ENCODE measurements at places on chromosomes 1 and 21.

DNA sequence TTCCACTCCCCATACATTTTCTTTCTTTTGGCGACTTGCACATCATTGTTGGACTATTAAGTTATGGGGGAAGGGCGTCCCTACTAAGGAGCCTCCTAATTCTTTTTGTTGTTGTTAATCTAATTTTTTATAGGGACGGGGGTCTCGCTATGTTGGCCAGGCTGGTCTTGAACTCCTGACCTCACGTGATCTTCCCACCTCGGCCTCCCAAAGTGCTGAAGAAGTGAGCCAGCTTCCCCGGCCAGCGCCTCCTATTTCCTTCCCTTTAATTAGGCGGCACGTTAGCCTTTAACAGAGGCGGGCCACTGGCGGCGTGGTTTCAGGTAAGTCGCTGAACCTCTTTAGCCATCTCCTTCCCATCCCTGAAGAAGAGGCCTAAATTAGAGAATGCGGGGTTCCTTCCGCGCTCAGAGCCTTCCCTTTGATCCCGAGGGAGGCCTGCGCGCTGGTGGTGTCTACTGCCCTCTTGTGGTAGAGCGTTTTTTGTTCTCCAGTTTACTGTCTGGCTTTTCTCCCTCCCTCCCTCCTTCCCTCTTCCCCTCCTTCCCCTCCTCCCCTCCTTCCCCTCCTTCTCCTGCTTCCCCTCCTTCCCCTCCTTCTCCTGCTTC is 38.1 kb downstream of the TNFRSF9 start:
- peak; percentile 26 for DNase-seq

DNA sequence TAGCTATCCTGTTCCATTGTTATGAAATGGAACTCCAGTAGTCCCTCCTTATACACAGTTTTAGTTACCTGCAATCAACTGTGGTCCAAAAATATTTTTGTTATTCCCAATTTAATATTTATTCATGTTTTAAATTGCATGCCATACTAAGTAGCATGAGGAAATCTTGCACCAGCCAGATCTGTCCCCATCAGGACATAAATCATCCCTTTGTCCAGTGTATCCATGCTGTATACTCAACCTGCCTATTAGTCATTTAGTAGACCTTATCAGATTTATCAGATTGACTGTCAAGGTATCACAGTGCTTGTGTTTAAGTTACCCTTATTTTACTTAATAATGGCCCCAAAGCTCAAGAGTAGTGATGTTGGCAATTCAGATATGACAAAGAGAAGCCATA is 207.9 kb upstream of the DMRTA2 start:
- DNase-seq, result no peak

GRCh38 chr1:182147136-182147820 is 85.8 kb upstream of the ZNF648 start:
- DNase-seq, result no peak

GRCh38 chr1:218064426-218064825 is 220.7 kb upstream of the RRP15 start:
- DNase-seq, result no peak

GRCh38 chr1:112769611-112770010 is 54.5 kb upstream of the PPM1J start:
- no peak for DNase-seq

GRCh38 chr21:33797565-33797964 is 118.0 kb downstream of the ATP5PO start:
- no peak for DNase-seq

DNA sequence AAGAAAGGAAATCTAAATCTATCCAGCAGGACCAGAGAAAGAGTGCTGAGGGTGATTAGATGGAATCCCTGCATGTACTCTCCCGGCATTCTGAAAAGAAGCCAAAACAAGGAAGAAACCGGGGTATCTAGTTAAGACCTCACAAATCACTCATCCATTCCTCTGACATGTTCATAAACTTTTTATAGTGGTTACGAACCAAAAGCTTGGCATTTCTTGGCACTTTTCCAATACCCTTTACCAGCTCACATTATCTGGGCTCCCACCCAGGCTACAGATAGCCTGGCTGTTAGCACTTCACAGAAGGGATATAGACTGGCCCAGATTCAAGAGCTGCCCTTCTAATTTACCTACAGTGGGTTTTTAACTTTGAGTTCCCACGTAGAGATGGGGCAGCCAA is 1.8 kb upstream of the C1orf74 start:
- no peak for DNase-seq

GRCh38 chr1:225454733-225455132 is 26.9 kb upstream of the LBR start:
- DNase-seq, result no peak

- no peak for DNase-seq
These were observed 14.3 kb upstream of the OLIG2 start for GRCh38 chr21:33011462-33011861.

- no peak for DNase-seq
These were observed 32.3 kb downstream of the TBX19 start for GRCh38 chr1:168312718-168313604.

- DNase-seq, result no peak
These were observed 34.8 kb upstream of the LYST start for GRCh38 chr1:235901461-235901860.

GRCh38 chr1:9717193-9718005 is 65.9 kb downstream of the PIK3CD start:
- peak; percentile 79 for DNase-seq

DNA sequence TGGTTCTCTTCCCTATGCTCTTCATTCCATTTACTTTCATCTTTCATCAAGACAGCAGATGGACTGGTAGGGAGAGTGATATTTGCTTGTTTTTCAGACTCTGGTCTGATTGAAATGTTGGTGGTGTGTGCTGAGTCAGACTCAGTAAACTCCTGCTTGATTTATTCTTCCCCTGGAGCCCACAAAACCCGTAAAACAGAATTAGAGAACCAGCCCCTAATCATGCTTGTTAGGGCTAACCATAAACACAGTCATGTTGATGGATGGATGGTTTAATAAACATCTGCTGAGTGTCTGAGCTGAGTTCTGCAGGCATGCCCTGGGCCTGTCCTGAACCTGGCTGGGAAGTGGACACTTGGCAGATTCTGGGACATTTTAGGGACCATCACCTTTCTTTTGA is 24.8 kb downstream of the NOS1AP start:
- DNase-seq, result no peak

- no peak for DNase-seq
These were observed 13.3 kb upstream of the TNFSF18 start for GRCh38 chr1:173064011-173064410.

DNA sequence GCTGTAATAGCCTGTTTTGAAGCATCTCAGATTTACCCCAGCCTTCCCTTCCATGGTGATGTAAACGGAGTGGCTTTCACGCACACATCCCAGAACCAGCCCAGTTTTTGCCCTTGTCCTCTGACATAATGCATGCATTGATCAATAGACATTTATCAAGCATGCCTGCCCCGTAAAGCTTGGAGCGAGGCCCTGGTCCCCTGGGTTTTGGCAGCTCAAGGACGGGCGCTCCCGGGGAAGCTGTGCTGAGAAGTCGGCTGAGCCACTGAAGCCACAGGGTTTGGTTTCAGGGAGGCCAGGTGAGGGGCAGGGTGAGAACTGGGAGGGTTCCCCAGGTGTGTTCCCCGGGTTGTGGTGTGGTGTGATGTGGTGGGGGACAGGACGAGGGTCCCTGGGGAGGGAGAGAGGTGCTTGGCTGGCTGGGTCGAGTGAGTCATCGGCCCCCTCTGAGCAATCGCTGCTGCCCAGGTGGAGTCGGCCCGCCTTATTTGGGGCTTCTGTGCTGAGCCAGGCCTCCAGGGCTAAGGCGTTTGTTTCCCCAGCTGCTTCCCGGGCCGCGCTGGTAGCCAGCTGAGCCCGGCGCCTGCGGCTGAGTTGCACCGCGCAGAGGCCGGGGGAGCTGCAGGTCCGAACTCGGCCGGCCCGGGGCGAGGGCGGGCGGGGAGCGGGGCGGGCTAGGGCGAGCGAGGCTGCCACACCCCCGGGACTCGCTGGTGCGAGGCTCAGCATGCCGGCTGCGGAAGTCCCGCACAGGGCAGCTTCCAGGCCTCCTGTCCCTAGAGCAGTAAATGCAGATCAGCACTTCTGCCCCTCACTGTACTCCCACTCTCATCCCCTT is 23.6 kb downstream of the ATP2B4 start:
- peak; percentile 66 for DNase-seq

GRCh38 chr1:42012852-42013251 is 94.1 kb upstream of the HIVEP3 start:
- DNase-seq, result no peak

DNA sequence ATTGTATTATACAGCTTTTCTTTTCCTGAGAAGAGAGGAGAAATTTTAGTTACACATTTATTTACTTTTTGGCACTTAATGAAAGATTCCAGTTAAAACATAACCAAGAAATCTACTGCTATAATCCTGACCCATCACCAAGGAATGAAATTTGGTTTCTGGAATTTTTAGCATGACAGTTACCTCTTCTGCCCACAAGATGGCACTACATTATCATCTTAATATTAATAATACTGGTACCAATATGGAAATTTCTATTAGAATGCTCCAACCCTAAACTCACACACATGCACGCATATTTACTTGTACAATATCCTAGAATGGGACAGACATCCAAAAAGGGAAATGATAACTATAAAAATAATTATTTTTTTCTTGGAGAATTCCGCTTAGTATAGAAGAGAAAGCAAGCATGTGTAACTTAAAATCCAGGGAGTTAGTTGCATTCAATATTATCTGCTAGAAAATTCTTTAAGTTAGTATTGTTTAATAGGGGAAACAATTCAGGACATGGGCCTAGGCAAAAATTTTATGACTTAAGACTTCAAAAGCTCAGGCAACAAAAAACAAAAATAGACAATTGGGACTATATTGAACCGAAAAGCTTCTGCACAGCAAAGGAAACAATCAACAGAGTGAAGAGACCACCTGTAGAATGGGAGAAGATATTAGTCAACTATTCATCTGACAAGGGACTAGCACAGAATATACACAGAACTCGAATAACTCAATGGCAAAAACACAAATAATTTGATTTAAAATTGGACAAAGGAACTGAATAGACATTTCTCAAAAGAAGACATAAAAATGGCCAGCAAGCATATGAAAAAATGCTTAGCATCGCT is 37.4 kb downstream of the MAP3K21 start:
- DNase-seq, result no peak

DNA sequence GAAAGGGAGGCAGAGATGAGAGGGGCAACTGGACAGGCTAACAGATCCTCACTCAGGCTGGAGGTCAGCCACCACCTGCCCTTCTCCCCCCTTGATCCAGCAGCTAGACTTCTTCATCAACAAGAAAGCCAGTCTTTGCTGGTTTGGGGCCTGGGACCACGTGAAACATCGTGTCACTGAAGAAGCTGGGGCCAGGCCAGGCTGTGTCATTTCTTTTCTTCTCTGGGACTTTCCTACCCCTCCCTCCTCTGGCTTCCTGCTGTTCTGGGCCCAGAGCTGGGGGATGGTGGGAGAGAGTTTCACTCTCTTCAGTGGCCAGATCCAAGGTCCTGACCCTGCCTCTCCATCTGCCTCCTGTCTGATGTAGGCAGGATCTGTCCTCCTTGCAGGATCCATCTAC is 18.1 kb upstream of the SLC26A9 start:
- no peak for DNase-seq

DNA sequence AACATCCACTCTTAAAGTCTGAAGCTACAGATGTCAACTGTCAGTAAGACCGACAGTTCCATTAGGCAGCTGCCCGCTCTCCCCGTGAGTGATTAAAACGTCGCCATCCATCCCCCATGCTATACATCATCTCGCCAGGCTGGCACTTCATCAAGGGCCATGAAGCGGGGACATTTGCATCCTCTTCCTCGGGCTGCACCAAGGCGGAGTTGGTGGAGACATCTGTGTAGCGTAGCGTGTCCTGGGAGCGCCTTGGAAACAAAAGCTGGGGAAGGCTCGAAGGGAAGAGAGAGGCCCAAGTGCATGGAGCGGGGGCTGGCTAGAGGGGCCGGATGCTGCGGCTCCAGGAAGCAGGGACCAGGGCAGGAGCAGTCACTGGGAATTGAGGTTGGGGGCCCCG is 250.1 kb downstream of the KAZN start:
- DNase-seq, result no peak

DNA sequence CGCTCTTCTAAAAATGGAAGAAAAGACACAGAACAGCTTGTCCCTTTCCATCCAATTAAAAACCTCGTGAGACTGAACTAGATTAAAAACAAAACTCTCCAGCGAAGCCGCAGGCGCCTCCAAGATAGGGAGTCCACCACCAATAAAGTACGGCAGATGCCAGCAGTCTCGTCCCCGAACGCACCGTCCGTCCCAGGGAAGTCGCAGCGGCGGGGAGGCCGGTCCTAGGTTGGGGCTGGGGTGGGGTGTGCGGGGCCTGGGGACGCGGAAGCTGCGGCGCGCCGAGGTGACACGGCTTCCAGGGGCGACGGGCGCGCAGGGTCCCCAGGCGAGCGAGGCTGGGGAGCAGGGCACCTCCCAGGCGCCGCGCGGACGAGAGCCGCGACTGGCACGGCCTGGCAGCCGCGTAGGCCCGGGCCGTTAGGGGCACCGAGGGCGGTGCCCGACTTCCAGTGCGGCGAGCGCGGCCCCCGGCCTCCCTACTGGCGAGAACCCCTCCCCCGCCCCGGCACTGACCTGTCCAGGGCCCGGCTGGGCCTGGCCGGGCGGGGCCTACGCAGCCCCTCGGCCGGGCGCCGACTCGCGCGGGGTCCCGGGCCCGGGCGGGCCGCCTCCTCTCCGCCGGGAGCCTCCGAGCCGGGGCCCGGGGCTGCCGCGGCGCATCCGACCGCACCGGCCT is 28.3 kb upstream of the A3GALT2 start:
- DNase-seq, result peak; percentile 78

GRCh38 chr21:28099001-28099705 is 893.5 kb downstream of the LTN1 start:
- DNase-seq, result peak; percentile 63

GRCh38 chr1:19338323-19338762 is 26.2 kb downstream of the SLC66A1 start:
- no peak for DNase-seq

- DNase-seq, result no peak
These were observed 4.0 kb downstream of the KLHDC7A start for GRCh38 chr1:18484721-18485120.

- DNase-seq, result no peak
These were observed 223.6 kb downstream of the SRGAP2C start for GRCh38 chr1:121408354-121408753.

- no peak for DNase-seq
These were observed 4.7 kb downstream of the DNALI1 start for GRCh38 chr1:37561133-37562132.

GRCh38 chr1:161218301-161219077 is 3.4 kb downstream of the FCER1G start:
- no peak for DNase-seq

Measured in ovary (tissue), 10 donors.